Stimulated activated CD4-positive, alpha-beta T cell treated with anti-CD3 and anti-CD28 coated beads, TNF-alpha, amount 100 ng/mL, for 4 hours (primary cell): ENCODE measurements at places on chromosomes 3 and 15.

GRCh38 chr3:156300371-156300770, 180.0 kb downstream of the KCNAB1 start:
- no peak for DNase-seq

- DNase-seq, result no peak
Observed at GRCh38 chr3:133568294-133569014, 5.0 kb upstream of the CDV3 start.

- no peak for DNase-seq
Observed at GRCh38 chr3:37963635-37964034, 27.0 kb upstream of the VILL start.

DNA sequence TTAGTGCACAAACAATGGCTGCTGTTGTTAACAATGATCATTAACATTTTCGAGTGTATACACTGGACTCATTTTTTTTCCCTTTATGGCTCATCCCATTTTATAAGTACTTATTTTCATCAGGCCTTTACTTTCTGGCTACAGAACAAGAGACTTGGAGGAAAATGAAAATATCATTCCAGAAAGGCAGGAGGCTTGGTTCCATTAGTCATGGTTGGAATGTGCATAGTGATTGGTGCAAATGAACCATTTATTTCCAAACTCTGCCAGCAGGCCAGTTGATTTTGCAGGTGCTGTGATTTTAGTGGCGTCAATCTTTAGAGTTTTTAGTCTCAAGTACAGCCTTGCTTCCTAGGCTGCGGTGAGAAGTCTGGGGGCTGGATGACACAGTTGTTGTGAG, 151.8 kb downstream of the ITPR1 start:
- no peak for DNase-seq

DNA sequence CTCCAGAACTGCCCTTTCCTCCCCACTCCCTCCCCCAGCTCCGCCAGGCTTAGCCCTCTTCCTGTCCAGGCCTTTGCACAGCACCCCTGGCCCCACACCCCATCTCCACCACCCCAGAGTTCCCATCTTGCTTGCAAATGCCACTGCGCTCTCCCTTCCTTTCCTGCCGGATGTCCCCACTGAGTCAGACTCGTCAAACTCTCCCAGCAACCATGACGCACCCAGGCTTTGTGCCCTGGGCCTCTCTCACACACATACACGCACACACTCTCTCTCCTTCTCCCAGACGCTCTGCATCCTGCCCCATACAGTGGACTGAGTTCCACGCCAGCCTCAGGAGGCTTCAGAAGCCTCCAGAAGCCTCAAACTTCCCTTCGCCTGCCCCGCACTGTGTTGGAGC, 2.8 kb upstream of the CCDC9B start:
- DNase-seq, result no peak

DNA sequence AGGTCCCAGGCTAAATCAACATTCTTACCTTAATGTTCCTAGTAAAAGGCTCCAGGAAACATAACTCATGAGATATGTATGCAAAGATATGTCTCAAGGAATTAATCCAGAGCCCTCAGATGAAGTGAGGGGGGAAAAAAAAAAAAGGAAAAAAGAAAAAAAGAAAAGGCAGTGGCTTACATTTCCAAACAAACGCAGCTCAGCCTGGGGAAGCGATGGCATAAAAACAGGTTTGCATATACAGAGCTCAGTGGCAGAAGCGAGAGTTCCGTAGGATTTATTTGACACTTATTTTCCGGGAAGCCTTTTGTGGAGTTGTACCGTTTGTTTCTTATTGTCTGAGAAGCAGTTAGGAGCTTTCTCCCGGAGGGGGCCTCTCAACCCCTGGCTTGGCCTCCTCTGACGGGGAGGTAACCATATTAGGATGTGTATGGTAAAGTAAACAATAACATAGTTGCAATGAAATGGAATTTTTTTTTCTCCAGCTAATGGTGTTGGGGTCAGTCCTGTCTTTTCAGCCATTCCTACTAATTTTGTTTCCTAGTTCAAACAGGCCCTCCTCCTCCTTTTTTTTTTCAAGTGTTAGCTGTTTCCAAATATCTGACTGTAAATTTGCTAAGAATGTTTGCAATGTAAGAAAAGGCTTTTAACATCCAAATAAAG, 338.6 kb downstream of the FOXP1 start:
- no peak for DNase-seq

GRCh38 chr3:12439161-12439940, 44.9 kb upstream of the TSEN2 start:
- no peak for DNase-seq

GRCh38 chr15:91561371-91562100, 292.0 kb upstream of the SLCO3A1 start:
- DNase-seq, result no peak

DNA sequence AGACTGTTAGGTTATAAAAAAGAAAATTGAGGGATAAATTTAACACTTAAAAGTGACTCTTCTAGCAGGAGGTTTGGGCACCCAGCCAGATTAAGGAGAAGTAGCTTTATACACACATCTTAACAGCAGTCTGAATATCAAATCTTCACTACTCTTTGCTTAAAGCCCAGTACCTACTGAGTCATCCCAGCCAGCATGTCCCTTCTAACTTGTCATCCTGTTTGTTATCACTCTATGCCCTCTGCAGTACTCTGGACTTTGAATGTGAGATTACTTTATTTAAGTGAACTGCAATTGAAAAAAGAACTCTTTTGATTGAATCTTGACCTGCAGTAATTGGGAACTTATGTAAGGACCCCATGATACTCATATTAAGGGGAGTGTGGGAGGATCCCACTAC, 77.6 kb downstream of the FHIT start:
- no peak for DNase-seq

- DNase-seq, result peak; percentile 35
Observed at GRCh38 chr3:53161820-53162671, 1.0 kb downstream of the PRKCD start.

DNA sequence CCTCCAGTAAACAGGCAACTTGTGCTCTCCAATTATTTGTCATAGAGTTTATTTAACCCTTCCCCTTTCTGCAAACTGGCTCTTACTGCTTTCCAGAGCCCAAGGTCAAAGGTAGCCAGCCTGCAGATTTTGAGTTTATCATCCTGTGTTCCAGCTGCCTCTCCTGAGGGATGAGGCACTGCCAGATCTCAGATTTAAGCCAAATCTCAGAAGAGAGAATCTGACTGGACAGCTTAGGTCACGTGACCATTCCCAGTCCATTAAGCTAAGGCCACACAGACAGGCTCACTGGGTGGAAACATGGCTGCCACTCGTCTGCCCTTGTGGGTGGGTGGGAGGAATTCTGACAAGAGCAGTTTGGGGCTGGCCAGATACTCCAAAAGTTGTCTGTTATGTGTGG, 8.6 kb upstream of the SIAH2 start:
- DNase-seq, result no peak

DNA sequence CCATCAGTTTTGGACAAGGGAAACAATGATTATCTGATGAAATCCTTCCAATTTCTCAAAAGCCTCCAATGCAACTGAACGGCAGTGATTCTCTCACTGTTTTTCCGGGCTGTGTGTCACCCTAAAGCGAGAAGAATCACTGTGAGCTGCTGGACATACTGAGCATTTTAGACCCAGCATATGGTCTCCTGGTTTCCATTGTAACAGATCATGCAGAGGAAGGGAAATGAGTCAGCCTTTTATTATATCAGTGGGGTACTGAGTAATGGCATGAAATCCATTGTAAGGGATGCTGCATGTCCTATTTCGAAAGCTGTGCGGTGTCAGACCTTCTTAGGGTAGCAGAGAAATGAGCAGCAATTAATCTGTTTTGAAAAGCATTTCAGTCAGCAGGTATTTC, 287.1 kb downstream of the IL5RA start:
- no peak for DNase-seq

GRCh38 chr3:189049458-189050236, 122.1 kb upstream of the TPRG1 start:
- no peak for DNase-seq

DNA sequence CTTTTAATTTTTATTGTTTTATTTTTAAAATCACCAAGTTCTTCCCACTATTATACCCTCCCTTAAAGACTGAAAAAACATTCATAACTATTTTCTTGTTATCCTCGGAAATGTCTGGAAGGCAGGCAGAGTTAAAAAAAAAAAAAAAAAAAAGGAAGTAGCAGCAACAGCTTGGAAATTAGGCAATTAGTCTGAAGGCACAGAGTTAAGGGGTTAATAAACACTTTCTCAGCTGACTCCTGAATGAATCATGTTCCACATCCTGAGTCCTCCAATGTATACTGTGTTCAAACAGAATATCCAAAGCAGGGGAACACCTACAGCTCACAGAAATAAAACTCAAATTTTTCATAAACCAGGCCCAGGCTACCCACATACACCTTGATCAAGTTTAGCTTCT, 5.8 kb downstream of the HEXA start:
- no peak for DNase-seq

- no peak for DNase-seq
Observed at GRCh38 chr3:30458376-30459171, 147.8 kb upstream of the TGFBR2 start.

GRCh38 chr3:176755552-176755951, 441.7 kb downstream of the TBL1XR1 start:
- DNase-seq, result no peak

DNA sequence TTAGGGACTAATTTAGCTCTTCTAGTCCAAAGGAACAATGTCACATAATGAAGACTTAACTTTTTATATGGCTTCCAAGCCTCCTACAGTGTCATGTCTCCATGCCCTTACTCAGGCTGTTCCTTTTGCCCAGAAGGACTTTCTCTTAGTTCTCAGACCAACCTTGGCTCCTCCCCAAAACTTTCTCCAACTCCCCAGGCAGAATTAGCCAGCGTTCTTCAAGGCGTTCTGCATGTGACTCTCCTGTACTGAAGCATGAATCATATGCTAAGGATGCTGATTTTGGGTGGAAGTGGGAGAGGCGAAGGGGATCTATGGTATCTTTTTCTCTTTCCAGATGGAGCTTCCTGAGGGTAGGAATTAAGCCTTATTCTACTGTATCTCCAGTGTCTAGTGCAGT, 335.1 kb upstream of the ICE2 start:
- DNase-seq, result no peak

DNA sequence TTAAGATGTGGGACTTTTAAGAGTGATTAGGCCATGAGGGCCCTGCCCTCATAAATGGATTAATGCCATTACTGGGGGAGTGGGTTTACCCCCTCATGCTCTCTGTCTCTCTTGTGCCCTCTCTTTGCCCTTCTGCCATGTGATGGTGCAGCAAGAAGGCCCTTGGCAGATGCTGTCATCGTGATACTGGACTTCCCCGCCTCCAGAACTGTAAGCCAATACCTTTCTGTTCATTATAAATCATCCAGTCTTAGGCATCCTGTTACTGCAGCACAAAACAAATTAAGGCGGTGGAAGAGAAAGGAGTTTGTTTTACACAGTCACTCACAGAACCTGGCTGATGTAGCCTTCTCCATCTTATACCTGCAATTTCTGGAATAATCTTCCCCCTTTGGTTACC, 360.3 kb upstream of the TBL1XR1 start:
- DNase-seq, result no peak

- DNase-seq, result no peak
Observed at GRCh38 chr3:182796310-182796709, 3.0 kb downstream of the ATP11B start.

DNA sequence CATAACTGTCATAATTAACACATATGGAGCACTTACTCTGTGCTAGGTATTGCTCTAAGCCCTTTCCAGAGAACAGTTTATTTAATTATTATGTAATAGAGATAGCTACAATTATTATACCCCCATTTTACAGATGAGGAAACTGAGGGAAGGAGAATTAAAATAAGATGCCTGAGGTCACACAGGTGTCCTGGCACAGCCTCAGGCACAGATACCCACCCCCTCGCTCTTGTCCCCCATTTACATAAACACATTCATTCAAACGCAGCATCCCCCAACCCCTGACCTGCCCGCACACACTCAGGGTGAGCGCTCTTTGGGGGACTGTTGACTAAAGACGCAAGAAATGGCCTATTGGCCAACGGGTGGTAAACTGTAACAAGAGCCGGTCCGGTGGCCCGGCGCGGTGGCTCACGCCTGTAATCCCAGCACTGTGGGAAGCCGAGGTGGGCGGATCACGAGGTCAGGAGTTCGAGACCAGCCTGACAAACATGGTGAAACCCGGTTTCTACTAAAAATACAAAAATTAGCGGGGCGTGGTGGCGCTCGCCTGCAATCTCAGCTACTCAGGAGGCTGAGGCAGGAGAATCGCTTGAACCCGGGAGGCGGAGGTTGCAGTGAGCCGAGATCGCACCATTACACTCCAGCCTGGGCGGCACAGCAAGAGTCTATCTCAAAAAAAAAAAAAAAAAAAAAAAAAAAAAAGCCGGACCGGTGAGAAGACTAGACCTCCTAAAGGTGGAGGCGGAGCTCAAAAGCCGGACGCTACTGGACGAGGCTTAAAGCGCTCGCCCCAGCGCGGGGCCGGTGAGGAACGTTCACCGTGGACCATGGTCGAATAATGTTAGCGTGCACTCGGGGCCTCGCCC, 1.9 kb upstream of the ISL2 start:
- no peak for DNase-seq

GRCh38 chr3:129554356-129555152, 11.6 kb downstream of the H1-8 start:
- no peak for DNase-seq

DNA sequence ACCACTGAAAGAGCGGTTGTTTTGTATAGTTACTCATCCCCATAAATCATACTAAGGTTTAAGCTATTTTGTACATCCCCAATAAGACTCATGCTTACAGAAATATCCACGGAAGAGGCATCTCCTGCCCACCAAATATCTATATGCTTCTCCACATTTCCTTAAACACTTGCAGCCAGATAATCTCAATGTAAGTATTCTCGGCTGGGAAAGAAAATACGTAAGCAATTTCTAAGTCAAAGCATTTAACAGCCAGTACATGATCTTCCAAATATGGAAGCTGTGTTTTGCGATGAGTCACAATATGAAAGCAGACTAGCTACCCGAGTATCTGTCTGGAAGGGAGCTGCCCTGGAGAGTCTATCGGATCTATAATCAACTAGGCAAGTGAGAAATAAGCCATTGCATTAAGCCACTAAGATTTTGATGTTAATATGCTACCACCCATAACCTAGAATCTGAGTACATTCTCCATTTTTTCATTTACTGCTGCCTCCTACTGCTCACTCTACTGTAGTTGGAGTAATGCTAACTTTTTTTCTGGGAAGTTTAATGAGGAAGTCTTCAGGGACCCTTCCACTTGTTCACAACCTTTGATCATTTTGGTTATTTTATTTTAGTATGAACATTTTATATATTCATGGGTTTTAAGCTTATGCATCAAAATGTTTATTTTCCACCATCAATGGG, 26.9 kb upstream of the ZMAT3 start:
- DNase-seq, result no peak

- no peak for DNase-seq
Observed at GRCh38 chr15:81386947-81387346, 12.9 kb upstream of the TMC3 start.
